ENCODE measurements at places on chromosomes 5 and 9. TPM values are rescaled to one million over a fixed set of nuclear protein-coding genes. Genes with fewer than 3 reads are reported as not detected.

- DNase-seq = no peak
Measured at GRCh38 chr5:110362261-110362660, 364.2 kb downstream of the TMEM232 start.

GRCh38 chr5:96856371-96856770 is 19.9 kb upstream of the ERAP2 start:
- no peak for DNase-seq

GRCh38 chr9:19931098-19931890 is 142.5 kb upstream of the SLC24A2 start:
- no peak for DNase-seq

DNA sequence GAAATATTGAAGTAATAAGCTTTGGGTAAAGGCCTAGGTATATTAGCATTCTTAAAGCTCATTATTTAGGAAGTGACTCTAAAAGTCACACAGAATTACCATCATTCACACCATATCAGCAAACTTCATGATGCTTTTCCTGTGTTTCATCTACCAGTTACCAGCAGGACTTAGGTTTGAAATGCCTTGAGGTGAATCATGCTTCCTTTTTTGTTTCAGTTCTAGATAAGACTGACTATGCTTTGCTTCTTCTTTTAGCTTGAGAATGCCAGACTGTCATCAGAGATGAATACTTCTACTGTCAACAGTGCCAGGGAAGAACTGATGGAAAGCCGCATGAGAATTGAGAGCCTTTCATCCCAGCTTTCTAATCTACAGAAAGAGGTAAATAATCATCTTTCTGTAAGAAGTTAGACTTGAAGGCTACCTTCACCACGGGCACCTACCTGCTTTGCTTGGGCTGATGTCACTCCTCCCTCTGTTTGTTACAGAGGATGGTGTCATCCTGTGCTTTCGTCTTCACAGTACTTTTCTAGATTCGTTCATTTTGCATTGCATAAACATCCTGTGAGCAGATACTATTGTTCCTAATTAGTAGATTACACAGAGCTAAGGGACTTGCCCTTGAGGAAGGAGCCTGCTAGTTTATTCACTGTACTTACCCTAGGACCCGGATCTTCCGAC is 34.7 kb downstream of the LMNB1 start:
- no peak for DNase-seq

Gene TXNDC8
- not detected for total RNA-seq

Gene MSANTD3
- 22.1 TPM for total RNA-seq

Measured in K562 (cell line).